Activated T-cell treated with anti-CD3 and anti-CD28 coated beads for 48 hours (primary cell): ENCODE measurements at places on chromosomes 16 and 17.

DNA sequence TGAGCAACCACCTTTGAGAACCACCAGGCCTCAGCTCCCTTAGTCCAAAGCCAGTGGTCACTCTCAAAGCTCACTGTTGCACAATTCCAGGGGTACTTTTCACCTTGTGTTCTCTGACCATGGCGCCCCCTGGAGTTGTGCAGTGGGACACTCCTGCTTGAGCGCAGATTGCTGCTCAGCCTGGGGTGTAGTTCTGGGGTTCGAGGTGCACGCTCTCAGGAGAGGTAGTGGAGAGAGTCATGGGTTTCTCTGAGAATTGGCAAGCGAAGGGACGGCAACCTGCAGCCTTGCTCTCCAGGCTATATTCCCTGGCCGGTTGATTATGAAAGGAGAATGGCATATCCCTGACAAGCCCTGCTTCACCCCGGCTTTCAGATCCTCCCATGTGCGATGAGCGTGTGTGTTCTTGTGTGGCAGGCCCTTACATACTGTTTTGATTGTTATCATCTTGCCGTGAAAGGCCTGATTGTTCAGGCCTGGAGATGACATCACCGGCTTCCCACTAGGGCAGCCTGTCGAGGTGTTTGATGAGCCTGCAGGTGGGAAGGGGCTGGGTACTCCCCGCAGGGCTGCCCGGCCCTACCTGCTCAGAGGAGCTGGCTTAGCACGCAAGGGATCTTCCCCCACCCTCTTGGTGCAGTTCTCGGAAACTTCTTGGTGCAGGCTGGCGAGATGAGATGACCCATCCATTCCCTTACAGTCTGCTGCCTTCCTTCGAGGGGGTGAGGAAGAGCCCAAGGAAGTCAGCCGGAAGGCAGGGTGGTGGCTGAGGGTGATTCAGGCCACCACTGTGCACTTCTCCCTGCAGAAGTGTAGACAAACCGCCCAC is 431.2 kb downstream of the SLC39A11 start:
- DNase-seq: no peak

DNA sequence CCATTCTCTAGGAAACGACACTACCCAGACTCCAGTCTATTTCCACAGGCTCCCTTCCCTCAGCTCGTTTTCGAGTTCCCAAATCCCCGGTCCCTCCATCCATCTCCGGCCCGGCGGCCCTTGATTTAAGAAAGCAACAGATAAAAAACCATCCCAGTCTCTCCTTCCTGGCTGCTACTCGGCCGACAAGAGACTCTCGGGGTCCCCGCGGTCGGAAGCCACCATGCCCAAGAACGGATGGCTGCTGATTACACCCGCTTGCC is 182 bp downstream of the RPL26 start:
- no peak for DNase-seq

DNA sequence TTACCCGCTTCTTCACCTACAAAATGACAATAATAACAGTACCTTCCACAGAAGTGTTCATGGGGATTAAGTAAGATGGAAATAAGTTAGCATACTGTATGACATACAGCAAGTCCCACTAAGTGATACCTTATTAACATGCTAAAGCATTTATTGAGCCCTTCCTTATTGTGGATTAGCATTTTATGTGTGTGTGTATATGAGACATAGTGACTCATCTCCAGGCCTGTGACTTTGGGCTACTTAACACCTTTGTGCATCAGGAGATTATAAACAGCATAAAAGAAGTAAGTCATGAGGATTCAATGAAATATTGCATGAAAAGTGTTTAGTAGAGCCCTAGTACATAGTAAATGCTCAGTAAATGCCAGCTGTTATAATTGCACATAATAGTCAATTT is 52.9 kb downstream of the CA10 start:
- no peak for DNase-seq

DNA sequence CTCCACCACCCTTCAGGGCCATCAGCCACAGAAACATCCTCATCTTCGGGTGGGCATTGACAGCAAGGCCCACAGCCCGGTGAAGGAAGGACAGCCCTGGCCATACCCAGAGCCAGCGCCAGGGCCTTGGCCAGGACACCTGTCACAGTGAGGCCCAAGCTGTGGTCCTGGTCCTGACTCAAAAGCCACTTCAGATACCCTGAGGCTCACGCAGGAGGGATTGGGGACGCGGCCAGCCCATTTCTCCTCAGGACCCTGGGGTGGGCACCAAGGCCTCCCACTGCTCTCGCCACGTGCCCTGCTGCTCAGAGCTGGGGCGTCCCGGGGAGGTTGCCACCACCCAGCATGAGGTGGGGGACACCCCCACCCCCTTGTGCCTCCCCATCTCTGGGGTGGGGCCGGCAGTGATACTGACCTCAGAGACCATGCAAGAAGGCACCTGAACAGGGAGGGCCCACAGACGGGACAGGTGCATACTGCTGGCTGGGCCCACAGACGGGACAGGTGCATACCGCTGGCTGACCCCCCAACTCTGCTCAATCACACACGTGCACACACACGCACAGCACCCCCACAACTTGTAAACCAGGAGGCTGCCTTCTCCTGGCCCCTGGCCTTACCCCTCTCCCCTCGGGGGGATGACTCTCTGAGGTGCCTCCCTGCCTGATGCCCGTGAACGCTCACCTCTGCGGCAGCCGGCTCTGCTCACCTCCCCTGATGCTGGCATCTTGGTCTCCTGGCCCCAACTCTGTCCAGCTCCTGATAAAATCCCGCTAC is 14.2 kb downstream of the SLC7A5 start:
- no peak for DNase-seq

DNA sequence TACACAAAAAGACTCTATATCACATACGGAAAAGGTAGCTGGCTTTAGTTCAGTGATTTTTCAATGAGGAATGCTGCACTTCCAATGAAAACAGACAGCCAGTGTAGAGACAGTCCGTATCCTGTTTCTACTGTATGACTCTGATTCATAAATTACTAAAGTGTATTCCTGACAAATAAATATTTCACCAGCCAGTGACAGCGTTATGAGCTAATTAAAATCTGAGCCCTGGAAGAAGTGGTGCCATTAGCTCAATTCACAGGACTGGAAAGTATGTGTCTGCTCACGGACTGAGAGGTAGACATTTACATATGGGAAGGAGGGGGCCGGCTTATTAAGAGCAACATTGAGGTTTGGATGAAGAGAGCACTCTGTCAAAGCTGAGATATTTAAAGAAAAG is 207.9 kb upstream of the RBFOX1 start:
- DNase-seq: no peak

DNA sequence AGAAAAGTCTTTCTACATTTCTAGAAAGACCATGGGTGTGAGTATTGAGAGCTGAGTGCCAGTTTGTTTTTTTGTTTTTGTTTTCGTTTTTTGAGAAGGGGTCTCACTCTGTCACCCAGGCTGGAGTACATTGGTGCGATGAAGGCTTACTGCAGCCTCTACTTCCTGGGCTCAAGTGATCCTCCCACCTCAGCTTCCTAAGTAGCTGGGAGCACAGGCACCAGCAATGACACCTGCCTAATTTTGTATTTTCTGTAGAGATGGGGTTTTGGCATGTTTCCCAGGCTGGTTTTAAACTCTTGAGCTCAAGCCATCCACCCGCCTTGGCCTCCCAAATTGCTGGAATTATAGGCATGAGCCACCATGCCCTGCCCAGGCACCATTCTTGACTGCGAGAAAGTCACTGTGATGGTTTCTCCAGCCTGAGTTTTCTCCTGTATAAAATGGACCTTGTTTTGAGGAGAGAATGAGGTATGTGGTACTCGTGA is 673.8 kb downstream of the MAF start:
- no peak for DNase-seq

- peak; percentile 8 for DNase-seq
These were observed 80.3 kb upstream of the GOT2 start for GRCh38 chr16:58814348-58814801.

DNA sequence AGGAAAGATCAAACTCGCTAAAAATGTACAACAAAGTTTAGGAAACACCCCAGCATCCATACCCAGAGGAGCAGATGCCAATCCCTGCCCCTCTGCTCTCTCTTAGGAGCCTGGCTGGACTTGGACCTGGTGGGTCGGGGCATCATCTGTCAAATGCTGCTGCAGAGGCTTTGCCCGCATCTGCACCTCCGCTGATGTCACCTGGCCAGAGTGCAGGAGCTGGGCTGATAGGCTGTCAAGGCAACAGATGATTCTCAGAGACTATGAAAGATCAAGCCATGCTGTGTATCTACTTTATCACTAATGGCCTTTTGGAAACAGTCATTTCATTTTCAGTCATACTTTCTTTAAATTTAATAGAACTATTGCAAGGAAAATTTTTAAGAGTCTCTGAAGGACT is 15.9 kb upstream of the LCMT1 start:
- DNase-seq: no peak

DNA sequence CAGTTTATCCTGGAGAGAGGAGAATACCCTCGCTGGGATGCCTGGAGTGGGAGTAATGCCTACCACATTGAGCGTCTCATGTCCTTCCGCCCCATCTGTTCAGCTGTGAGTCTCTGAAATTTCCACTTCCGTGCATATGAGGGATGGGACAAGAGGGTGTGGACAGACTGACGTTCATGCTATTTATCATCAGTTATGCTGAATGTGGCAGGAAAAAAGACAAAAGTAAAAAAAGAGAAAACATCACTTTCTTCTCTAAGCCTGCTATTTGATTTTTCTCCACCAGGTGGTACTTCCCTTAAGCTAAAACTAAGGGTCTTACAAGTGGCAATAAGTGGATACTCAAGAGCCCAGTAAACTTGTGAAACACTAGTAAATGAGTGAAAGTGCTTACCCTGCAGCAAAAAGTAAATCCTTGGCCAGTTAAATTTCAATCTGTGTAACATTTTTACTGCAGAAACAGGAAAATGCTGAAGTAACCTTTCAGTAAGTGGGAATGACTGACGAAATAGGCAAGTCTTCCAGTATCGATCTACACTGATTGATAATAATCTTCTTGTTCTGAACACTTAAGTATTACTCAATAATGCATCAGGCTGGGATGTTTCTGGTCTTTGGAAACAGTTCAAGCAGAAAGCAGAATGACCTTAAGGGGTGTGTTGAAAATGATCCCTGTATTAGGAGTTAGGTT is 5.6 kb downstream of the CRYBA1 start:
- DNase-seq: no peak

DNA sequence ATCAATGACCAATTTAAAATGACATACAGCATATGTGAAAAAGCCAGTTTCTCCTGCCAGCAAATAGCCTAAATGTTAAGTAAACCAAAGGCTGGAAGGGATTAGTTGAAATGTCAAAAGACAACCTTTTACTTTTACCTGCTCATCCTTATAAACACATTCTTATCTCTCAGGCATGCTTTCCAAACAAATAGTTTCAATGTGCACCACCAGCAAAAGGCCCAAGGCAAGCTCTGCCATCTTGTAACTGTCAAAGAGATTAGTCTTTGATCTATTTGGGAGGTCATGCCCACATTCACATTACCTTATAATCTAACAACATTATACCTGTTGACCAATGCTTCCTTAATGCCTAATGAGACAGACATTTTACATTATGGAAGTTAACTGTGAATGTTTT is 132.2 kb upstream of the NACA2 start:
- DNase-seq: no peak

DNA sequence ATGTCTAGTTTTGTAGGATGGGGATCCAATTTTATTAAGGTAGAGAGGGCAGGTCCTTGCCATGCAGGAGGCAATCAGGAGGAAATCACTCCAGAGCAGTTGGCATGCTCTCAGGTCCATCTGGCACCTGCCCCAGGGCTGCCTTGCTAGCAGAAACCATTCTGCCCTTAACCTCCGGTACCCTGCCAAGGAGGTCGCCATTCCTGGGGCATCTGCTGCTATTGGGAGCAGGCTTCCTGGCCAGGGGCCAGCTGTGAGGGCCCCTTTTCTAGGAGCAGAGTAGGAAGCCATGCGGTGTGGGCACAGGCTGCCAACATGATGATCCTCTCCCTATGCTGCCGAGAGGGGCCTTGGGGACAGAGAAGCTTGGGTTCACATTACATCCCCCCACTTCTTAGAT is 47.6 kb upstream of the MGAT5B start:
- DNase-seq: no peak
